CD8-positive, alpha-beta memory T cell (primary cell): ENCODE measurements at places on chromosomes 16 and 17. TPM values are rescaled to one million over a fixed set of nuclear protein-coding genes. Genes with fewer than 3 reads are reported as not detected.

GRCh38 chr17:17144916-17145665 lies 61.0 kb downstream of the PLD6 start:
- H3K4me3 ChIP-seq, result no peak overlapping the region
- peaks cover 29% of the 10 kb centered on the region for H3K36me3 ChIP-seq
- H3K4me1 ChIP-seq, result no peaks in the 10 kb centered on the region

GRCh38 chr17:73555199-73555960 lies 88.9 kb downstream of the SDK2 start:
- H3K27ac ChIP-seq, result no peak overlapping the region
- no peaks in the 10 kb centered on the region for H3K4me1 ChIP-seq
- DNase-seq, result no peak
- no peaks in the 10 kb centered on the region for H3K36me3 ChIP-seq
- no peak overlapping the region for H3K4me3 ChIP-seq

- no peak for DNase-seq
- no peaks in the 10 kb centered on the region for H3K4me1 ChIP-seq
- no peak overlapping the region for H3K4me3 ChIP-seq
- no peak overlapping the region for H3K27ac ChIP-seq
- H3K27me3 ChIP-seq, result no peaks in the 10 kb centered on the region
These were observed 11.2 kb downstream of the FBXO39 start for GRCh38 chr17:6787081-6787693.

DNA sequence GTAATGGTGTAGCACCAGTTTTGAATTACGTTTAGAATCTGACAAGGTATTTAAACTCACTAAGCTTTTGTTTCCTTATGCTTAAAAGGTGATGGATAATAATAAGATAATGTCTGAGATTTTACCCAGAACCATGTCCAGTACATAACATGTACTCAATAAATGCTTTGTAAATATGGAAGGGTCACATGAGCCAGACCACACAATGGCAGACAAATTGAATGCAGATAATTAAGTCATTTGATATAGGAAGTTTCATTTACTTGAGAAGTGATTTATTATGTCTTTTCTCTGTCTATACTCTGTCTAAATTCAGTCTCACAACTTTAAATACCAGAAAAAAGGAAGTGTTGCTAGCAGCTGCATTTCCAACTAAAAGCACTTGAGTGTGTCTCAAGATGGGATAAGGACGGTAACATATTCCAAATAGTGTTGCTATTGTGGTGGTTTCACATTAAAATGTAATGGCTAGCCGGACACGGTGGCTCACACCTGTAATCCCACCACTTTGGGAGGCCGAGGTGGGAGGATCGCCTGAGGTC lies 52.5 kb upstream of the DHX40 start:
- H3K27me3 ChIP-seq, result no peaks in the 10 kb centered on the region
- no peak overlapping the region for H3K4me3 ChIP-seq

DNA sequence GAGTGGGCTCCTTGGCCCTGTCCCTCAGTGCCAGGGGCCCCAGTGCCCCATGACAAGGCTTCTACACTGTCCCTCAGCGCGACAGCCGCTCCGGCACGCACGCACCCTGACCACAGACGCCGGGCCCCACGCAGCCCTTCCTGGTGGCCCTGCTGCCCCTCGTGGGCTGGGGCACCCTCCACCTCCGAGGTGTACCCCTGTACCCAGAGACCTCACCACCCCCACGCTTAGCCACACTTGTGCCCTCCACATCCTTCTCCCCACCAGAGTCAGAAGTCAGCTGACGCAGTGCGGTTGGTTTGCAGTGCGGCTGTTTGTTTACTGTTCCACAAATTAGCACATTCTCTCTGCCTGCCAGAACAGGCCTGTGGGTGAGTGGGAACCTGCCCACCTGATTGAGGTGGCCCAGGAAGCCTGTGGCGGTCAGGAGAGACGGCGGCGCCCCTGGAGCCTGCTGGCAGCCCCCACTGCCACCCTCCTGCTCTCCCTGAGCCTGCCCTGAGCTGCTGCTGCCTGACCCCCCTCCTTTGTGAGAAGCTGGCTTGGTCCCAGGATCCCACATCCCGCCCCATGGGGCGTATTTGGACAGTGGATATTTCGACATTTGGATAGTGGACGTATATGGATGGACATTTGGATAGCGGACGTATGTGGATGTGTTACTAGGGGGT lies 38.0 kb upstream of the CDH15 start:
- no peak for DNase-seq
- no peaks in the 10 kb centered on the region for H3K27me3 ChIP-seq
- H3K4me1 ChIP-seq, result no peaks in the 10 kb centered on the region
- peaks cover 15% of the 10 kb centered on the region for H3K36me3 ChIP-seq
- no peak overlapping the region for H3K4me3 ChIP-seq

GRCh38 chr16:10688291-10688690 lies 6.4 kb downstream of the TEKT5 start:
- DNase-seq, result no peak
- no peaks in the 10 kb centered on the region for H3K4me1 ChIP-seq
- H3K36me3 ChIP-seq, result no peaks in the 10 kb centered on the region
- no peak overlapping the region for H3K4me3 ChIP-seq
- no peaks in the 10 kb centered on the region for H3K27me3 ChIP-seq

The FAM171A2 gene
- 0.33 TPM for total RNA-seq
